ENCODE measurements at places on chromosomes 5 and 9.

DNA sequence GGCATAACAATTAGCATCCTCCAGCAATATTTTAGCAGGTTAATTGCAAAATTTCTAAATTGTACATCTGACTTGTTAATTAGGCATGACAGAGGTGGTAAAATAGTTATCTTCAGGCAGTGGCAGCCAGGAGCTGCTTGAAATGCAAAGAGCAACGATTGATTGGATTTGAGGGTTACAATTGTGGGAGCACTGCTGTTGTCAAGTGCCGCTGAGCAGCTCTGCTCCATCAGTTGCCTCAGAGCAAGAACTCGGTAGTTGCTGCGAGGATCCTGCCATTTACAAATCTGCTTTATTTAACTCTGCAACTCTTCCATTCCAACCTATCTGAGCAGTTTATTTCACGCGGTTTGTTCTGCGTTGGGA is 12.6 kb downstream of the PBX3 start:
- peak; percentile 78 for DNase-seq

DNA sequence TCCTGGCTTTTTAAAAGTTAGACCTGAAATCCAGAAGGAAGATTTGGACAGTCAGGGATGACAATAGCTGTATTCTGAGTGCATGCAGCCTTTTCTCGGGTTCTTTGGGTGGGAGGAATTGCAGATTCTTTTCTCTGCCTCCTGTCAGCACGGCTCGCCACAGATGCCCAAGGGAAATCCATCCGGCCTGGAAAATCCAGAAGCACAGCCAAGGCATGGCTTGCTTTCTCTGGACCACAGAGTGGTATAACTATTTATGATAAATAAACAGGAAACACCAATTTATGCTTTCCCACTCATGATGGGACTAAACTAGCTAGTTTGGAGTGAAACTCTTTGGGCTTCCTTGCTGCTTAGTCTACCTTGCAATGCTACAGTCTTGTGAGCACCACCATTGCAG is 59.1 kb downstream of the C9orf152 start:
- DNase-seq = no peak

GRCh38 chr5:52134013-52134650 is 653.6 kb upstream of the ITGA1 start:
- peak; percentile 46 for DNase-seq

GRCh38 chr5:37938076-37938852 is 98.4 kb upstream of the GDNF start:
- no peak for DNase-seq

- no peak for DNase-seq
Measured at GRCh38 chr5:55668356-55668755, 43.8 kb downstream of the SLC38A9 start.

DNA sequence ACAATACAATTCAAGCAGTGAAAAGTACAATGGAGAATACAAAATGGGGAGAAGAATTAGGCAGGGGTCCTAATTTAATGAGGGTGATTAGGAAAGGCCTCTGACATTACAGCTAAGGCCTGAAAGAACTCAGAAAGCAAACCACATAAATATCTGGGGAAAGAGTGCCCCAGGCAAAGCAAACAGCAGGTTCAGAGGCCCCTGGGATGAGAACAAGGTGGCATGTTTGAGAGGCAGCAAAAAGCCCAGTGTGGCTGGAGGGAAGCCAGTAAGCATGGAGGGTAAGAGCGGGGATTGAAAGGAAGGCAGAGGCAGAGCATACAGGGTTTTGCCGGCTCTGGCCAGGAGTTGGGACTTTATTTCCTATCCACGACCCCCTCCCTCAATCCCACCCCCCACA is 33.4 kb upstream of the VDAC1 start:
- DNase-seq = no peak

GRCh38 chr9:136644343-136644592 is 18.4 kb upstream of the EGFL7 start:
- DNase-seq = peak; percentile 77

- no peak for DNase-seq
Measured at GRCh38 chr5:160463740-160464465, 42.2 kb downstream of the PTTG1 start.

GRCh38 chr5:66511491-66511890 is 84.7 kb upstream of the MAST4 start:
- no peak for DNase-seq

DNA sequence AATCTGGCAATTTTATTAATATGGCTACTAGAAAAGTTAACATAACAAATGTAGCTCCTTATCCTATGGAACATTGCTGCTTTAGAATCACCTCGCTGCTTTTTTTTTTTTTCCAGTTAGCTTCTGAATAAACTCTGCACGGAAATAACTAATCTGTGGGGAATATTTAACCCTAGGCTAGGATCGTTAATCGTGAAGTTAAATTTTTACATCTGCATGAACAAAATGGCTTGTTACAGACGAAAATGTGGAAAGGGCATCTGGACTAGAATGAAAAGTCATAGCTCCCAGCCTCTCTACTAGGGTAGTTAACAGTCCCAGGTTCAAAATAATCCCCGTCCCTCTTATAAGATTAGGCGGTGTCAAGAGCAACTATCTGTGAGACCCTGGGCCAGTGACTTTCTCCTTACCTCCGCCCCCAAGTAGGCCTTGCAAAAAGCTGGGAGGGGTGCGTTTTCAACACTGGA is 470 bp upstream of the SLC22A5 start:
- DNase-seq = peak; percentile 84

DNA sequence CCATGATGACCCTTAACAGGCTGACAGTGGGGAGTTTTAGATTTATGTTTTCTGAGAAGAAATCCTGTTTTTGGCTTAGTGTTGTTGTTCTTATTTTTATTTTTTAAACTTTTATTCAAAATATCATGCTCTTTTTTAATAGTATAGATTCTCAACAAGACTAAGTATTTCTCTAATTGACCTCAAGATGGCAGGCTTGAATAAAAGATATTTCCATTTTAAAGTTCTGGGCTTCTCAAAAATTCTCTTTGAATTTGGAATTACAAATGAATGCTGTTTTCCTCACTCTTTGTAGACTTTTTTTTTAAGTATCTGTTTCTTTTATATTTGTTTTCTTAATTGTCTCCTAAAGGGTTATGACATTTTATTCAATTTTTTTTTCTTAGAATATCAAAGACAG is 50.0 kb upstream of the SH3GL2 start:
- peak; percentile 24 for DNase-seq
